ENCODE measurements at places on chromosomes 7 and 10.

GRCh38 chr10:113517165-113517900, 35.5 kb upstream of the HABP2 start:
- DNase-seq: no peak

- DNase-seq: no peak
Observed at GRCh38 chr7:76354516-76354915, 4.3 kb downstream of the YWHAG start.

GRCh38 chr10:8444630-8445029, 390.1 kb downstream of the GATA3 start:
- no peak for DNase-seq

- DNase-seq: no peak
Observed at GRCh38 chr10:35219891-35220890, 93.5 kb downstream of the CREM start.

DNA sequence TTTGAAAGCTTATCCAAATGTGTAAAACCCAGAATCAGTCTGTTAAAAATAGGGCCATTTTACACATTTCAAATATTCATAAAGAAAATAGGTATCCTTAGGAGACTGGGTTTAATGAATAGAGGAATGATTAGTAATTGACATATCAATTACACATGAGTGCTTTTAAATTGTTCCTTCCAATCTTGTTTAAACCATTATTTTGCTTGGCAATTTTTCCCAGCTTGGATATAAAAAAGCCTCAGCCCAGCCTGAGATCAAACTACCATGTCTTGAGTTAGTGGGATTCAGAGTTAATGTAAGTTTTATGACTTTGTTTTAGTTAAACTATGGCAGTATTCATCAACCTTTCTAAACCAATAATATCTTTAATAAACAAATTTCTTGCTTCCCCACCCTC, 28.3 kb downstream of the PARP12 start:
- DNase-seq: no peak

- DNase-seq: no peak
Observed at GRCh38 chr7:107157091-107157490, 11.7 kb upstream of the HBP1 start.

GRCh38 chr7:30633223-30633622, 38.5 kb downstream of the GARS1 start:
- DNase-seq: no peak

DNA sequence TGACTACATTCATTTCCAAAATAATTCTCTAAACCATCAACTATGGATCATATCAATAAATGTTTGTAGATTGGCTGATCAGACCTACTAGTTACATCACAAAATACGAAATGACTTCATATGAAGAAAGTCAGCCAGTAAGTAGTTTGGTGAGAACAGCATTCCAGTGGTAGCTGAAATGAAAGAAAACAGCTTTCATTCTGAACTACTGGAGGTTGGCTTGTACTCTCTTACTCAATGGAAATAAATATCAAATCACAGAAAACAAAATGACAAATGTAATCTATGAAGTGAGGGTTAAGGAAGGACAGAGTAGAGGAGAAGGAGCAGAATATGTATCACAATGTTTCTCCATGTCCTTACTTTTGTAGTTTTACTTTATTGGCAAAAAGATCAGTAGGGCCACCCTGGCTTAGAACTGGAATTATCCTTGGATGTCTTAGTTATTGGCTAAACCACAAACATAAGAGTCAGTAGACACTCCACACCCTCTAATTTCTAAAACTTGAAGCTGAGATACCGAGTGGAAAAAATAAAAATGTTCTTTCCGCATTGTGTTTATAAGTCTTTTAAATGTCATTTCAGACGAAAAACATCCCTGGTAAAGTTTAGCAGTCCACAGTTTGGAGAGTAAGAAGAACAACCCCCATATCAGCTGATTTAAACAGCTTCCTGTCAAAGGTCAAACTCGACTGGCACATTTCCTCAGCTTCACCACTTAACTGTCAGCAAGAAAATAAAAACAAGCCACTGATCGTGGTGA, 74.0 kb upstream of the DGKI start:
- DNase-seq: no peak

DNA sequence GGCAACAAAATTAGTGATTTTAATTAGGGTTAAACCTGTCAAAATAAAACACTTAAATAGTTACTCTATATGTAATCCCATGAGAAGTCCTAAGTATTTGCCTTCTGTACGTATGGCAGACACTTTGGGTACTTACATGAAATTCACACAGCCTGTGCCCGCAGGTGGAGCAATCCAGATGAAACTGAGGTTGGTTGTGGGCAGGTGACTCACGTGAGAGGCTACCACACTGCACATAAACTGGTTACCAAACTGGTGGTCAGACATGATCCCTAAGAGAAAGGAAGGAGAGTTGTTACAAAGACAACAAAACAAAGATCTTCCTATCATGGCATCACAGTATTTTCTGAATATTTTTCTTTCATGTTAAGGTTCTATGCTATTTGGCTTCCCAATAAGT, 156.1 kb downstream of the RELN start:
- no peak for DNase-seq

GRCh38 chr10:67837541-67838314, at the start of gene DNAJC12:
DNAJC12 (minus strand) TSS chr10:67838188; CDS start chr10:67838011, 177 bp downstream.
- DNase-seq: no peak

GRCh38 chr7:139431010-139431409, 52.5 kb downstream of the KLRG2 start:
- no peak for DNase-seq

DNA sequence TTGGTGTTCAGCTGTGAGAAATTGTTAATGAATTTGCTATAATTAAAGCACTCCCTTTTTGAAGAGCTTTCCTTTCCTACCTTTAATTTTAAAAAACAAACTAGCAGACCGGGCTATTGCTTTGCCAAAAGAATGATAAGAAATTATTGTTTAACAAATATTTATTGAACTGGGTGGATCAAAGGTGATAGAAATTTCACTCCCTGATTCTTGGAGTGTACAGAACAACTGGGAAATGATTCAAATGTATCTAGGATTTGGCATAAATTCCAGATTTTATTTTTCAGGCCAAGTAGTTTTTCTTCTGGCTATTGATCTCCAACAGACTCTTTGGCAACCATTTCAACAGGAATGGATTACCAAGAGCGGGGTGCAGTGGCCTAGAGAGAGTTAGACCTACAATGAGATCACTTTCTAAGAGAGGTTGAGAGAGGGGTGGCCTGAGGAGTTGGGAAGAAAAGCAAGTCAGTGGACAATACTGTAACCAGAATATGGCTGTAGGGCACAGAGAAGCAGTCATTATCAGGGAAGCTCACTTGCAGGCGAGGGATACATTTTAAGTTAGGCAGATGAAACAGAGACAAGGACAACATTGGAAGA, 71.9 kb downstream of the PLXDC2 start:
- DNase-seq: no peak

DNA sequence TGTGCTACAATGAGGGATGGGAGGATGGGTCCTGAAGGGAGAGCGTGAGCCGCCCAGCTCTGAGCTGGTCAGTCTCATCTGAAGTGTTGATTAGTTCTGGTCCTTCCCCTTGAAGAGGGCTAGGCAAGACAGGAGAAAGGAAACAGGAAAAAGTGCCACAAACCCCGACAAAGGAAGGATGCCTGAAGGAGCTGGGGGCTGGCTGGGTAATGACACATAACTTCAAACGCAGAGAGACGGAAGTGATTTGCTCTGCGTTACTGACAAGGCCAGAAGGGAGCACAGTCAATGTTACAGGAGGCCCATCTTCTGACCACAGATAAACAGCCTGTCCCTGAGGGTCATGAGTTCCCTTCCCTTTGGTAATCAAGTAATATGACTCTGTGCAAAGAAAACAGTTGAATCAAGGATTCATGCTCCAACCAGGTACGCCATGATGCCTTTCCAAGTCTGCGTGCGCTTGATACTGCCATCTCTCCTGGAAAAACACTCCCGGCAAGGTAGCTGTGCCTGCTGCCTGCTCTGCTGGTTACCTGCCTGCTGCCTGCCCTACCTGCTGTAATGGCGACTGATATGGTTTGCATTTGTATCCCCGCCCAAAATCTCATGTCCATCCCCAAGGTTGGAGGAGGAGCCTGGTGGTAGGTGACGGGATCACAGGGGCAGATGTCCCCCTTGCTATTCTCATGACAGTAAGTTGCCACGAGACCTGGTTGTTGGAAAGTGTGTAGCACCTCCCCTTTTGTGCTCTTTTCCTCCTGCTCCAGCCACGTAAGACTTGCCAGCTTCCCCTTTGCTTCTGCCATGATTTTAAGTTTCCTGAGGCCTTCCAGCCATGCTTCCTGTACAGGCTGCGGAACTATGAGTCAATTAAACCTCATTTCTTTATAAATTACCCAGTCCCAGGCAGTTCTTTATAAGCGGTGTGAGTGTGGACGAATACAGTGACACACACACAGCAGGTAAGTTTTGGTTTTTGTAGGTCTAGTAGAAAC, 57.9 kb downstream of the GRB10 start:
- no peak for DNase-seq

- DNase-seq: no peak
Observed at GRCh38 chr7:127959770-127960169, 71.5 kb downstream of the LRRC4 start.

DNA sequence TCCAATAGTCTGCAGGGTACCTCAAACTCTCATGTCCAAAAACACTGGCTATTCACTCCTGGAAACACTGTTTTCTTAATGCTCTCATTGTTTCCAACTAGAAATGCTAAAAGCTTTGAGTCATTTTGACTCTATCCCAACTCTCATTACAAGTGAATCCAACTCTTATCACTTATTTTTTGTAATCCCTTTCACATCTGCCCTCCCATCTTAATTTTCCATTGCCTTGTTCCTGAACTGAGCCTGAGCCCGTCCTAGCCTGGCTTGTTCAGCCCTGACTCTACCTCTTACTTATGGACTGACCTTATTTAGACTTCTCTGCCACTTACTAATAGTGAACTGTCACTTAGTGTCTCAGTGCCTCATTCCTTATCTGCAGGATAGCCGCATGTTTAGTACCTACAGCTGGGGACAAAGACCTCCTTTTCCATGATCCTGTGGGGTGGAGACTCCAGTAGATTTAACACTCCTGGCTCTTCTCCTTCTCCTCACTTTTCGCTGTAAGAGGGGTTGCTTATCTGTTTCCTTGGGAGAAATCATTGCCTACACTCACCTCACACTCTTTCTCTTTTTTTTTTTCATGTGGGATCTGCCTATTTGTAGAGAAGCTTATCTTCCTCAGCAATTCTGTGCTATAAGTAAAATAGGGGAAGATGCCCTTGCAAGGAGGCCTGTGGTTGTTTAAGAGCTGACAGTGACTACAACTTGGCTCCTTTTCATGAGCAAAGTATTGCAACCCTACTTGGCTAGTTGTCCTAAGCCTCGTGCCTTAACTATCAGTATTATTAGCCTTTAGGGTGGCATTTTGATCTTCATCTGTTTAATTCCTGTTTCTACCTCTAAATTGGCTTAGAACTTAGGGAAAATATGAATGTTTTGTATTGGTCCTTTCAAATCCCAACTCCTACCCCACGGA, 56.4 kb downstream of the SLC16A12 start:
- DNase-seq: no peak

Data from stimulated activated CD4-positive, alpha-beta T cell treated with anti-CD3 and anti-CD28 coated beads, Interleukin-1b, Interleukin-23, amount 100 ng/mL, for 1 hour (primary cell).